ENCODE measurements at places on chromosomes 7 and 10.

DNA sequence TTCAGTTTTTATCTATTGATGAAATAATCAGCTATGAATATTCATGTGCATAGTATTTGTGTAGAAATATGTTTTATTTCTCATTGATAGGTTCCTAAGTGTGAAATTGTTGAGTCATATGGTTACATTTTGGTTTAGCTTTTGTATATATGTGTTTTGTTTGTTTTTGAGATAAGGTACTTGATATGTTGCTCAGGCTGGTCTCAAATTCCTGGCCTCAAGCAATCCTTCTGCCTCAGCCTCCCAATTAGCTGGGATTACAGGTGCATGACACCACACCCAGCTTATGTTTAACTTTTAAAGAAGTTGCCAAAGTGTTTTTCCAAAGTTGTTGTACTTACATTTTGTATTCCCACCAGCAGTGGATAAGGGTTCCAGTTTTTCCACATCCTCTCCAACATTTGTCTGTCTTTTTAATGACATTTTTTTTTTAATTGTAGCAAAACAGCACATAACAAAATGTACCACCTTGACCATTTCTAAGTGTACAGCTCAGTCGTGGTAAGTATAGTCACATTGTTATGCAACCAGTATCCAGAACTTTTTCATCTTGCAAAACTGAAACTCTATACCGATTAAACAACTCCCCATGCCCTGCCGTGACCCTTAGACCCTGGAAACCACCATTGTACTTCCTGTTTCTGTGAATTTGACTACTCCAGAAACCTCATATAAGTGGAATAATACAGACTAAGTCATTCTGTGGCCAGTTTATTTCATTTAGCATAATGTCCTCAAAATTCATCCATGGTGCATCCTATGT is 12.6 kb upstream of the UBE2D1 start:
- no peak for DNase-seq

- no peak for DNase-seq
These were observed 12.2 kb downstream of the PDZD8 start for GRCh38 chr10:117363028-117363427.

- no peak for DNase-seq
These were observed 92.6 kb downstream of the JAZF1 start for GRCh38 chr7:28088032-28088431.

DNA sequence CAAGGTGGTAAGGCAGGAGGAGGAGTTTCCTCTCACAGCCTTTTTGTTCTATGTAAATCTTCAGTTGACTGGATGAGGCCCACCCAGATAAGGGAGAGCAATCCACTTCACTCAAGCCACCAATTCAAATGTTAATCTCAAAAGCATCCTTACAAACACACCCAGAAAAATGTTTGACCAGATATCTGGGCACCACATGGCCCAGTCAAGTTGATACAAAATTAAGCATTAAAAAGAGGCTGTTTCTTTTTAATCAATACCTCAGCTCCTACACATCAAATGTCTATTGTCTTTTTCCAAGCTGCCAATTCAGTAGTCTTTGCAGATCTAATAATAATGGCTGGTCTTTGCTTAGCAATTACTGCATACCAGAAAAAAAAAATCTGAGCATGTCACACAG is 18.0 kb upstream of the LYZL1 start:
- no peak for DNase-seq

DNA sequence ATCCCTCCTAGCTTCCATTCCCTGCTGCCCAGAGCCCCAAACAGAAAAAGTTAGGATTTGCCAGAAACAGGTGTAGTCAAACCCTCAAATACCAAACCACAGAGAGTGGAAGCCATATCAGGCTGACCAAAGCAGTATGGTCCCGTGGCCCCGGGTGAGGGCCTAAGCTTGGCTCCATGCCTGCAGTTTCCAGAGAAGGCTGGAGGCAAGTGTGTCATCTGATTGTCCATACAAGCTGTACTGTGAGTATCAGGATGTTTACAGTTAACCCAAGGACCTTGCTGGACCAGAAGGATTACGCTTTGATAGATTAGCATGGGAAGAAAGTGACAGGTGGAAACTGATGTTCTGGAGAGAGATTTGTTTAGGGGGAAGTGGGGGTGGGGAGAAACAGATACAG is 96.3 kb downstream of the PRKAG2 start:
- no peak for DNase-seq
